ENCODE measurements at places on chromosomes 6 and 20.

DNA sequence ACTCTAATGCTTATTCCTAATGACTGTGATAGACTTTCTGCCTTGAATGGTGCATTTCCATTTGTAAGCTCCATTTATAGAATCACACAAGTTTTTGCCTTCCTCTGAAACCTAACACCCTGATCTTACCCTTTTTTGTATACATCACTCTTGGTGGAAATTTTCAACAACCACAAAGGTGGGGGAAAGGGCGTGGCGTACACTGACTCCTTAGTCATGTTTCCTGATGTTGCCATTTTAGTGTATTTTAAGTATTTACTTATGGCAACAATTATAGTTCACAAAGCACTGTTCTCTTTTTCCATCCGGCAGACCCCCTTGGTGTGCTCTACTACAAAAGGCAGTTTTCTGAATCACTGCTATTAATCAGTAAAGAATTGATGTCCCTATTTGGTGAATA lies 92.0 kb downstream of the ATXN1 start:
- DNase-seq, result peak; percentile 74

DNA sequence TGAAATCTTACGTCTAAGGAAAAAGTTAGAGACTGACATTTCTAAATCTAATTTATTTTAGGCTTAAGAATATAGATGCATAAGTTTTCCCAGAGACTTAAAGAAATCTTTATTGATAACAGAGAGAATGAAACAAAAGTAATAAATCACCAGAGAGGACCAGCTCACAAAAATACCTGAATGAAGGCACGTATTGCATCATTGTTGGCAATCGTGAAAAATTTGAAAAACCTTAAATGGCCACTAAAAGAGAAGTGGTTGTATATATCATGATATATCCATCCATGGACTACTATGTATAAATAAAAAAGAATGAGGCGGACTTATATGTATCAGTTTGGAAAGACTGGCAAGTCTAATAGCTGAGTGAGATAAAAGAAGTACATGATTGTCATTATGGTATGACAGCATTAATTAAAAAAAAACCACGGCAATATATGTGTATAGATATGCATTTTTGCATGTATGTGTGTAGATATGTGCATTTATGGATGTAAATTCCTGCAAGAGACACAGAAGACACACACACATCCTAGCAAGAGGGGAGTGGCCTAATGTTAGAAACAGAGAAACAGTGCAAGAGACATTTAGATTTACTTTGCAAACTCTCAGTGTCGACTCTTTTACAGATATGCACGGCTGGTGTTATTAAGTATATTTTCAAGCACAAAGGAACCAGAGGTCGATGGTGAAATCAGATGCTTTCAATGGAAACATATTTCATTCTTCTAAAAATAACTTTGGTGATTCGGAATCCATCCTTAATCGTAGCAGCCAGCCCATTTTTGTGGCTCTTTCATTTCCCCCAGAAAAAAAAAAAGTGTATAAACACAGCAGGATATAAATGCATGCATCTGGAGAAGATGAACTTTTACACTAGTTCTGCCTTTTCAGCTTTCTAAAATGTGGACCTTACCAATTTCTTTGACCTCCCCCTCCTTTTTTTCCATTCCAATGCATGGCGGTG lies 156.1 kb upstream of the SALL4 start:
- DNase-seq, result peak; percentile 69

- DNase-seq, result peak; percentile 34
Measured at GRCh38 chr6:46468403-46469010, 22.7 kb downstream of the RCAN2 start.

GRCh38 chr6:26408828-26409730 lies 7.0 kb downstream of the BTN3A1 start:
- no peak for DNase-seq

DNA sequence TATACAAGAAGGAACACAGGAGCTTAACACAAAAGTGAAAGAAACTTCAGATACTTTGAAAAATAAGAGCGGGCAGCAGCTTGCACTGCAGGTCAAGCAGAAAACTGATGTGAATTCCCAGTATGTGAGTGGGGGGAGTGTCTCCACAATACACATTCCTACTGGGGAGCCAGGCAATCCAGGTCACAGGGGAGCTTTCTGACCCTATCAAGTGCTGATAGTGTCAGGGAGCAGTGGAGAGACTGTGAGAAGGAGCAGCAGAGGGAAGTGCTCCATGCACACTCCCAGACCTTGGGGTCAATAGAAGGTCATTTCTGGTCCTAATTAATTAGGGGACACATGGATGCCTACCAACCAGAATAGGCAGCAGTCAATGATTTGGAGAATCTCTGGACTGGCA lies 59.4 kb downstream of the PDSS2 start:
- no peak for DNase-seq

- DNase-seq, result peak; percentile 44
Measured at GRCh38 chr6:107115695-107116327, 496 bp upstream of the BEND3 start.

DNA sequence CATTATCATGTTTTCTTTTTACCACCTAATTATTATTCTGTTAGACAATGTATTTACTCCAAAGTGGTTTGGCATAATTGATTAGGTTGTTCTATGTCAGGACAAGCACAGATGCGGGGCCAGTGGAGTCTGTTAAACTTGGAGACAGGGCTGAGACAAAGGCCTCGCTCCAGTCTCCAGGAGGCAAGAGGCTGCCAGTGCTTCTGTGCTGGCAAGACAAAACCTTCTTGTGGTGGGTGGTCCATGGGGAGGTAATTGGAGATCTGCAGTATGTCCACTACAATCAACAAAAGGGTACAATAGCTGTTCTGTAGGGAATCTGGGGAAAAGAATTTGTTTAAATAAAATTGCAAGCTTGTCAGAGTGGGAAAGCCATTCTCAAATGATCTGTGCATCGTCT lies 677.2 kb upstream of the SLC35B3 start:
- DNase-seq, result no peak
